NCI-H1930 (cell line): ENCODE measurements at places on chromosomes 12 and 14.
A peak's percentile ranks its signal among the peaks of the same experiment; 100 is the strongest.

GRCh38 chr14:102321456-102322422 lies 2.2 kb downstream of the ZNF839 start:
- no peak for DNase-seq

GRCh38 chr12:16610001-16610585 lies 4.1 kb upstream of the LMO3 start:
- DNase-seq = no peak

DNA sequence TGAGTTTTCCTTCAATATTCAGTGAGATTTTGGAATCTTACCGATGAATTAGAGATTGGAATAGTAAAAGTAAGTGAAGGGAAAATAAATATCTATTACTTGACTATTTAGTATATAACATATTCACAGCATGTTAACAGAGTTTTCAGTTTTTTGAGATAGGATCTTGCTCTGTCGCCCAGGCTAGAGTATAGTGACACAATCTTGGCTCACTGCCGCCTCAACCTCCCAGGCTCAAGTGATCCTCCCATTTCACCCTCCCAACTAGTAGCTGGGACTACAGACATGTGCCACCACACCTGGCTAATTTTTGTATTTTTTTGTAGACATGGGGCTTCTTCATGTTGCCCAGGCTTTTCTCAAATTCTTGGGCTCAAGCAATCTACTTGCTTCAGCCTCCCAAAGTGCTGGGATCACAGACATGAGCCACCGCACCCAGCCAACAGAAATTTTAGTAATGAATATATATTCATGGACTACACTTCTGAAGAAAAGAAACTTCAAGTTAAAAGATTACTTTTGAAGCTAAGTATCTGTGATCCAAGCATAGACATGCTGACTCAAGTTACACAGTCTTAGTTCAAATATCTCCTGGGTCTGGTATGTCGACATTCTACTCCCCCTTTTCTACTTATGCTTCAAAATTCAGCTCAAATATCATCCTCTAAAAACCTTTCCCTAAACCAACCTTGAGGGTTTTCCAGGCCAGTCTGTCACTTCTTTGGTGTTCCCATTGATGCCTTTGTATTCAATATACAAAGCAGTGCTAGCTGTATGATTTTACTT lies 13.8 kb downstream of the UBE2N start:
- DNase-seq = no peak

- no peak for DNase-seq
These were observed 3.1 kb upstream of the LMO3 start for GRCh38 chr12:16608946-16609539.

DNA sequence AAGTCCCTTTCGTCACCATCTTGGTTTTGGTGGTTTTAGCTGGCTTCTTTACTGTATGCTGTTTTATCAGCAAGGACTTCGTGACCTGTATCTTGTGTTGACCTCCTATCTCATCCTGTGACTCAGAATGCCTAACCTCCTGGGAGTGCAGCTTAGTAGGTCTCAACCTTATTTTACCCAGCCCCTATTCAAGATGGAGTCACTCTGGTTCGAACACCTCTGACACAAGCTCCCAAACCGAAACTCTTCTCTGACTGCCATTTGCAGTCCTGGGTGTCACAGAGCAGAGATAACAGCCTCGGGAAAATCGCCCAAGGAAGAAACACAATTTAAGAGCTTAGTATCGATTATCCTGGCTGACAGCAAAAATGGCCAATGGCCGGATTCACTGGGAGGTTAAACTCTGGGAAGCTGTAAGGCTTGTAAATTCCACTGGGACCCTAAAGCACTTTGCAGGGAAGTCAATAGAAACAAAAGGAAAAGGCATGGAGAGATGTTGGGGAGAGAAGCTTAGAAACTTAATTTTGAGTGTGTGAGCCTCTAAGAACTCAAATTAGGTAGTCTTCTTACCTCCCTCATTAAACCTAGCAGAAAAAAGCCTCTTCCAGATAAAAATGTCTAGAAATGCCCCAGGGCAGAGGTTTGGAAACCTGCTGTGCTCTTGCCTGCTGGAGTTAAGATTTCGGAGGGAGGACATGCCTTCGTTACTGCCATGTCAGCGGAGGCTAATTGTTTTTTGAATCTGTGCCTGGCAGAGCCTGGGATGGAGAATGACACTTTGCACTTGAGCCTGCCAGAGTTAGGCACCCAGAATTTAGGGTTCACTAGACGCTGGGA lies 56.5 kb upstream of the RPH3A start:
- DNase-seq = no peak

DNA sequence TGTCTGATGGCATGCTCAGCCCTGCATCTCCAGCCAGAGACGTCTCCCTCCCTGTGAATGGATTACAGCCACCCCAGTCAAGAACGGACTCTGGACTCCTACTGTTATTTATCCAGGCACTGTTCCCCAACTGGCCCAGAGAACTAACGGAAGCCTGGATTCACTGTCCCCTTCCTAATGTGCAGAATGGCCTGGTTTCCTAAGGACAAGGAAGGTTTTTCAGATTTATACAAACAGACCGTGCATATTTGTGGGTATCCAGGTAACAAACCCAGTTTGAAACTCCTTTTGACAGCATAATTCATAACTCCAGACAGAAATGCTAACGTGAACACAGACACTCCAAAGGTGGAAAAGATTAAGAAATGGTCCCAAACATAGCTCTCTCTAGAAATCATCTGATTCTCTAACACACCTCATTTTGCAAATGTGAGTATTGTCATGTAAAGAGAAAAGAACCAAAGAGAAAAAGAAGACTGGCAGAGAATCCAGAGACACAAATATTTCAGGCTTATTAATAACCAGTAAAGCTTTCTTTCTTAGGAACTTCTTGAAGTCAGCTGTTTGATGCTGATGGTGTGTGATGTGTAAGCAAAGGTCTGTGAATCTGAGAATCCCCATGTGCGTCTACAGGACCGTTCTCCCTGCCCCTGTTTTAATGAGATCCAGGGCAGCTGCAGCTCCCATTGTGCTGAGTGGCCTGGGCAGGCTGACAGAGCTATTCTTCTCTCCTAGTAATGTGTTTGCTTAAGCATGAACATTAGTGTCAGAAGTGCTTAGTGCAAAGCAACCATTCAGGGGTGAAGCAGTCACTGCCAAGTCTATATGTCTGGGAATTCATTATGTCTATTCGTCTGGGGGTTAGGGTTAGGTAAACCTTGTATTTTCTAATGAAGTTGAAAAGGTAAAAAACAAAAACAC lies 86.8 kb upstream of the HIF1A start:
- peak; percentile 81 for DNase-seq

DNA sequence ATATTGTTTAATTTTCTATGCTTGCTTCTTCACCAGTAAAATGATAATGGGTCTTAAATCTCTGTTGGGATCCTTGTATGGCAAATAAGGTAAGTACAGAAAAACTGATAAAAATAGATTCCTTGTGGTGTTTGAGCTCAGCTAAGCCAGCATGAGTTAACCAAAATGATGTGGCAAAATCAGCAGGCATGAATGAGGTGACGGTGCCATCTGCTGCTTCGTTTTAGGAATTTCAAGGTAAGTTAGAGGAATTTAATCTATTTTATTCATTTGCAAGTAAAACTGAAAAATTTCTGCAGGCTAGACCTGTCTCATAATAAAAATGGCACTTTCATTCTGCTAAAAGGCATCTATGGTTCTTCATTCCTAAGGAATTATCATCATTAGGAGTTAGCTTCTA lies 10.0 kb upstream of the CLEC7A start:
- peak; percentile 31 for DNase-seq

- DNase-seq = no peak
These were observed 83.2 kb downstream of the ITPK1 start for GRCh38 chr14:93032421-93032936.

GRCh38 chr14:62189698-62190097 lies 427.5 kb downstream of the SNAPC1 start:
- DNase-seq = no peak

DNA sequence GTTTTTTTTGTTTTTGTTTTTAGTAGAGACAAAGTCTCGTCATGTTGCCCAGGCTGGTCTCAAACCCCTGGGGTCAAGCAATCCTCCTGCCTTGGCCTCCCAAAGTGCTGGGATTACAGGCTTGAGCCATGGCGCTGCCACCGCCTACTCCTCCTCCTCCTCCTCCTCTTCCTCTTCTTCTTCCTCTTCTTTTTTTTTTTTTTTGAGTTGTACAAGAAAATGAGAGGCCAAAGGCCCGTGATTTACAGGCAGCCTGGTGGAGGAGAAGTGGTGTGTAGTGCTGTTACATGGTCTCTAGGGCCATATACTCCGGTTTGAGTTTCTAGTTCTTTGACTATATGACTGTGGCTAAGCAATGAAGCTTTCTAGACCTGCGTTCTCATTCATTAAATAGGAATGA lies 29.6 kb upstream of the SPPL3 start:
- DNase-seq = no peak

DNA sequence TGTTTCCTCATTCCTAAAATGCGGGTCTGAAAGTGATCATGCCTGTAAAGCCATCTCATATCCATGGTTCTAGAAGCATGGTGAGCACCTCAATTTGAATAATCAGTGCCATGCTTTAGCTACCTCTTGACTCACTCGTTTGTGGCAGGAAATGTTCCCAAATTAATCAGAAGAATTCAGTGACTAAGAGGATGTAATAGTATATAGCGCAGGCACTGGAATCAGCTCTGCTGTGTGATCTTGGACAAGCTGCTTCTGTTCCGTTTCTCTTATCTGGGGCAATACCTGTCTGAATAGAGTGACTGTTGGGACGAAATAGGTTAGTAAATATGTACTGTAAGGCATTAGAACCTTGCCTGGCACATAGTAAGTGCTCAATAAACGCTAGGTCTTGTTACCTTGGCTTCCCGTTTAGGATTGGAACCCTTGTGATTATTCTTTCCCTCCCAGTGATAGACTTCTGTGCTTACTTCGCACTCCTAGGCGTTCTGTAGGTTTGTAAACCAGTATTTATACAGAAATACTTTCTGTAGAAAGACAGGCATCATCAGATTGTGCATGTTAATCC lies 820 bp upstream of the SMAGP start:
- no peak for DNase-seq

DNA sequence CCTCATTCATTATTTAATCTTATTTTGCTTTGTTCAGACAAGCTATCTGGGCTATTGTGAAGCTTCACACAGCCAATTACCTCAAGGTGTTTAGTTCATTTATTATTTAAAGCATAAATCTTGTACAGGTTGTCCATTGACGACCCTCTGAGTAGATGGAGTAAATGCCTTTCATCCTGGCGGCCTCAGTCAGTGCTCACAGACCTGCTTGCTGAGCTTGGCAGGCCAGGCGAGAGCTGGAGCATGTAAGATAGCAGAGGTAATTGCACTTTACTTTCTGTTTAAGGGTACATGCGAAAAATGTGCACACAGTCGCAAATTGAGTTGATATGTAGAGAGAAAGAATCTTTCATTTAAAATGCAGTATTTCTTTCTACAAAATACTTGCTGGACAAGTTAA lies 224.4 kb downstream of the NPAS3 start:
- DNase-seq = no peak

DNA sequence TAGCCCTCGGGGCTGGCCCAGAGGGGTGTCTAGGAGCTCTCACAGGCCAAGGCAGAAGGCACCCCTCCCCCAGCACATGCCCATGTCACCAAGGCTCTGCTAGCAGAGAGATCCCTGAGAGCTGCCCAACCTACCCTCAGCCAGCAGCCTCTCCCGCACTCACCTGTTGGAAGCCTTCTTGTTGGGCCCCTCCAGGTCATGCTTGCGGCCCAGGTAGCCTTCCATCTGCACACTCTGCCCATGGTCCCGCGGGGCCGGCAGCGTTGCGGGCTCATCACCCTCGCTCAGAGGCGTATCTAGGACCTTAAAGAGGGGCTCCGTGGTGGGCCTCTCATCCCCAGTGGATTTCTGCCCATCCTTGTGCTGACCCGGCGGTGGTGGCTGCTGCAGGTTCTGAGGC lies 49.1 kb downstream of the PLEKHG3 start:
- no peak for DNase-seq

GRCh38 chr14:100332797-100333196 lies 9.7 kb downstream of the SLC25A47 start:
- DNase-seq = no peak
